ENCODE measurements at places on chromosomes 6 and 20.

- no peak for DNase-seq
Observed at GRCh38 chr20:22763257-22763906, 179.0 kb upstream of the FOXA2 start.

DNA sequence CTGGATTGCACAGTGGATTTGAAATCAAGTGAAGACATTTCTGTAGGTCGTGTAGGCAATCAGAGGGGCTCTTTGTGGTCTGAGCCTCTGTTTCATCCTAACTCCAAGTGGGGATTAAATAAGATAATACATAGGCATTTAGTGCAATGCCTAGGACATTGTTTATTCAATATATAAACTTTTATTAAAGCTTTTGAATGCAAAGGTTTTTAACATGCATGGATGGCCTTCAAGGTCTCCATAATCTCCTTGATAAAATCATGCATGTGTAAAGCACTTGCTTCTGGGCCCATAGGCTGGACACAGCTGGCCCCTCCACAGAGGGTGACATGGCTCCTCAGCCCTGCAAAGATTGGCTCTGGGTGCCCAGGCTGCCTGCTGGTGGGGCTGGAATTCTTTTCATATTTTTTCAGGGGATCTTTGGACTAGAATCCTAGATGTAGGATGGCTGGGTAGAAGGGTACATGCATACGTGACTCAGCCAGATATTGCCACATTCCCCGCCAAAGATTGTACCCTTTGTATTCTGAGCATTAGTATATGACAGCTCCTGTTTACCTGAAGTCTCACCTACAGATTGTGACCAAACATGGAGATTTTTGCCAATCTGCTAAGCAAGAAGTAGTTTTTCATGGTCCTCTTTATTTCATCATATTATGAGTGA lies 19.0 kb upstream of the AVP start:
- no peak for DNase-seq

DNA sequence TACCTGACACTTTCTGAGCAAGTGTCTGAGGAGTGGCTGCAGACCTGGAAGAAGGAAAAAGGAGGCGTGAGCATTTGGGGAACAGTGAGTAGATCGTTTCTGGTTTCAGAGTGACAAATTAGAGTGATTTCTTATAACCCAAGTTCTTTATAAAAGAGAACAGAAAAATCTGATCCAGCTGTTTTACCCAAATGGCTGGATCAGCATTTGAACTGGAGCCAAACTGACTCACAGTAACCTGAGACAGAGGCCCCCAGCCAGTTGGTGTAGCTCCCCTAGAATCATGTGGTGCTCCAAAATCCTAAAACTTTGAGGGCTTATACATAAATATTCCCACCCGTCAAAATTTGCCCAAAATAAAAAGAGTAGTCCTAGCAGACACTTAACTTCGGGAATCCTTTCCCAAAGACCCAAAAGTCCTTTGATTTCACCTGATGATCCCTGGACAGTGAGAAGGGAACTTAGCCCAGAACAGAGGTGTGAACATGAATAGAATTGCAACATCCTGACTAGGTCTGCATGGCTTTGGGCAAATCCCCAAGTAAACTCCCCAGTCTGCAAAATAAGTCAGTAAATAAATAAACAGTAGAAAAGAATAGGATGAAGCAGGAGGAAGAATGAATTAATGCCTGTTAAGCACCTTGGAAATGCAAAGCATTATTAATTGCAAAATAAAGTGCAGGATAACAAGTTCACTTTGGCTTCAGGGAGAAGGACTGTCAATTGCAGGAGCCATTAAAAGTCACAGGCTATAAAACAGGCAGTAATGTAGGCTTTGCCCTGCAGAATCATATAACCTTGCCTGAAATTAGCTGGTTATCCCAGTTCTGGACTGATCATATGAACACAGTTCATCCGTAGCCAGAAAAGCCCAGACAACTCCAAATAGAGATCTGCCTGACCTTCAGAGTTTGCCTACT lies 262.0 kb upstream of the JARID2 start:
- no peak for DNase-seq

DNA sequence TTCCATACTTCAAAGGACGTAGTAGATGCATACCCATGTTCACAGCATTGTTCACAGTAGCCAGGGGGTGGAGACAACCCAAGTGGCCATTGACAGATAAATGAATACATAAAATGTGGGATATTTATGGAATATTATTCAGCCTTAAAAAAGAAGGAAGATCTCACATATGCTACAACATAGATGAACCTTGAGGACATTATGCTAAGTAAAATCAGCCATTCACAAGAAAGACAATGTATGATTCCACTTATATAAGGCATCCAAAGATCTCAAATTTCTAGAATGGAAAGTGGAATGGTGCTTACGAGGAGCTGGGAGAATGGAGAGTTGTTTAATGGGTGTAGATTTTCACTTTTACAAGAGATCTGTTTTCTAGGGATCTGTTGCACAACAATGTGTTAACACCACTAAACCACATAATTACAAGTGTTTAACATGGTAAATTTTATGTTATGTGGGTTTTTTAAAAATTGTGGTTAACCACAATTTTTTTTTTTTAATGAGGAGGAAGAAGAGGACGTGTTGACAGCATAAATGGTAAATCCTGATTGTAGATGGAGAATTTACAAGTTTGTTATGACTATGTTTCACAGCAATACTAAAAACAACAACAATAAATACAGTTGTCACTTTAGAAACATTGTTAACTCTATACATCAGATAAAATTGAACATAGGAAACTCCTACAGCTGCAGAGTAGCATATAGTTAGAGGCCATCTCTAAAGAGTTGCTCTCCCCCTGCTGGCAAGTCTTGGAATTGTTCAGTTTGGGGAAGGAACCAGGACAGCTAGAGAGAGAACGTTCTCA lies 41.6 kb downstream of the CCN2 start:
- DNase-seq = peak; percentile 45

DNA sequence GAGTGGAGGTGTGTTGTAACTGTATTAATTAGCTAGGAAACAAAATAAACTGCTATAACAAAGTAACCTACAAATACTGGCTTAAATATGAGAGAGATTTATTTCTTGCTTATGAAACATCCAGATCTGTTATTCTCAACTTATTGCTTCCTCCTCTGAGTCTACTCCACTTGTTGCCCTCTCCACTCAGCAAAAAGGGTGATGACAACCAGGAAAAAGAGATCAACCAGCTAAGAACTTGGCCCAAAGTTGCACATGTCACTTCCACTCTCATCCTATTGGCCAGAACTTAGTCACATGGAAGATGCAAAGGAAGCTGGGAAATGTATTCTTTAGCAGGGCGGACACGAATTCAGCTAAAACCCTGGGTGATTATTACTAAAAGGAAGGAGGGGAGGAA lies 5.2 kb upstream of the TP53RK start:
- no peak for DNase-seq

DNA sequence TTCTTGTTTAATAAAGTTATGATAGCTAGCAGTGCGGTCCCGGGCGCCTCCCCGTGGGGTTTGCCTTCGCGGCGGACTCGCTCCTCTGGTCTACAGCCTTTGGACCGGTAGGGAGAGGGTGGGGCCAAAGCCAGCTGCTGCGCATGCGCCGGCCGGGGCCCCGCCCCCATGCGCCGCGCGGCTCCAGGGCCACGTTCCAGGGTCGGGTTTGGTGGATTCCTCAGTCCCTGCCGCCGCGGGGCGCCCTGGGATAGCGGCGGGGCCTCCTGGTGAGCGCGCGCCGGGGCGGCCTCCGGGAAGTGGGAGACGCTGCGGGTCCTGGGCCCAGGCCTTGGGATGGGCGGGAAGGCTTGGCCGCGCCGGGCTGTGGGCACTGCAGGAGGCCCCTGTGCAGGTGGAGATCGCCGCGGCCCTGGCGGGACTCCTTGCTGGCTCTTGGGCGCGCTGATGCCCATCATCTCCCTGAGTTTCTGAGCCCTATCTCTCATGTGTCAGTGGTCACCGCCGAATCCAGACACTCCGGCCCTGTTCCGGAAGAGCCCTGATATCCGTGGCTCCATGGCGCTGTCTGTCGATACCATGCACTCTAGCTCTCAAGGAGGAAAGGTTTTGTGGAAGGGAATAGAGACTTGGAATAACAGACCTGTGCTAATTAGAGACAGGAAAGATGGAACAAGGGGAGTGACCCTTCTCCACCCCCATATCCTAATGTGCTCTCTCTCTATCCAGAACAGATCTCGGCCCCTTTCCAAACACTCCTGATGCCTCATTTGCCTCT lies at the start of gene VARS2:
Gene VARS2 (plus strand): TSS at position 163 of the 778 bp plus-strand sequence. CDS start 599 bp downstream, at position 762.
- DNase-seq = peak; percentile 75

DNA sequence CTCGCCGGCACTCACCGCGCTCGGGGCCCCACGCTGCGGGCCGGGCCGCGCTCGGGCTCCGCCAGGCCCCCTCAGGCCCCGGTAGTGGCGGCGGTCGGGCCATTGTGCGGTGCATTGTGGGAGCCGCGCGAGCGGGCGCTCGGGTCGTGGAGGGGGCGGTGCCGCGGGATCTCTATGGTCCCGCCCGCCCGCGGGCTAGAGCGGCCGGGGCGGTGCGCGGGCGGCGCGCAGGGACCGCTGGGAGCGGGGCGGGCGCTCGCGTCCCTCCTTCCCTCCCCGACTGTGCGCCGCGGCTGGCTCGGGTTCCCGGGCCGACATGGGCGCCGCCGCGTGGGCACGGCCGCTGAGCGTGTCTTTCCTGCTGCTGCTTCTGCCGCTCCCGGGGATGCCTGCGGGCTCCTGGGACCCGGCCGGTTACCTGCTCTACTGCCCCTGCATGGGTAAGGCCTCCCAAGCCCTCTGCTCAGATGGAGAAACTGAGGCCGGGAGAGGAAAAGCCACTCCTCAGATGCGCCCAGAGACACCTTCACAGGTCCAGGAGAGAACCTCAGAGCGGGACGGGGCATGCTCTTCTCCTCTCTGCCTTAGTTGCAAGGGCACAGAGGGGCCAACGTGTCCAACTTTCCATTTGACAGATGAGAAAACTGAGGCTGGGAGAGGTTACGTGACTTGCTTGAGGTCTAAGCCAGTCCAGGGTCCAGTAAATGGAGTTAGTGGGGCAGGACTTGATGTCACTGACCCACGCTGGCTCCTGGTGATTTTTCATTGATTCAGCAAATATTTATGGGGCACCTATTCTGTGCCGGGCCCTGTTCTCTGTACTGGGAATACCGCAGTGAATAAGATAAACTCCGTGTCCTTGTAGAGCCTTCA lies at the start of the genes PLAGL2 and POFUT1:
Gene PLAGL2 (minus strand): TSS at position 118 of the 873 bp plus-strand sequence. CDS start 5,565 bp downstream, outside the sequence.
Gene POFUT1 (plus strand): TSS at position 255 of the 873 bp plus-strand sequence. CDS start 62 bp downstream, at position 317.
- DNase-seq = peak; percentile 42

DNA sequence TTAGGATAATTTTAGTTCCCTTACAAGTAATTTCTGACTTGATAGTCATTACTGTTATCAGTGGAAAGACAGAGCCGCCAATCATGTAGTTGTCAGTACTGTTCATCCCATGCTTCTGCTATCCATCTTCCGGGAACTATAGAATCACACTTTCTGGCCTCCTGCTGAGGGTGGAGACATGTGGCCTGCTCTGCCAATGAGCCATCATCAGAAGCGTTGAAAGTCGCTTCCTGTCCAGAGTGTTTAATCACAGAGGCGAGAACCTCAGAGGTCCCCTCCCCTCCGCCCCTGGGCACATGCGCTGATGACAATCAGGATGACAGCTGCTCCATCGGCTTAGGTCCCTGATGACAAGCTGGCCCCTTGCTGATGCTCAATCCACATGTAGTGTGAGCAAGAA lies 3.0 kb downstream of the DDO start:
- DNase-seq = no peak
